Right atrium auricular region (tissue), 2 donors: ENCODE measurements at places on chromosomes 5 and 9.

DNA sequence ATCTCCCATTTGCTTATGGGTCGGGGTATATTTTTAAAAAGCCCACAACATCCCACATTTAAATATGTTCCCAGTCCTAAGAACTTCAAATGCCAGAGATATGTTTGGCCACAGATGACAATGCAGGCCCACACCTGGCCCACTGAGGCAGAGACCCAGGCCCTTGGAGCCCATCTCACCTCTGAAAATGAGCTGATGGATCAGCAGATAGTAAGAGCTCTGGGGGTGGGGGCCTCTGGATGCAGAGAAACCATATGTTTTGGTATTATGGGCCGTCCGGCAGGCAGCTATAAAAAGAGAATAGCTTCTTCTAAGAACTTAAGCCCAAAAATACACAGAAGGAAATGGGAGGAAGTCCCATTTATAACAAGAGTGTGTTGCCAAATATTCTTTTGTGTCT lies 256.0 kb downstream of the GRIA1 start:
- no peak for DNase-seq

- DNase-seq, result no peak
Measured at GRCh38 chr5:82364497-82364896, 86.3 kb upstream of the RPS23 start.

GRCh38 chr5:170355601-170356098 lies 33.5 kb downstream of the KCNMB1 start:
- no peak for DNase-seq

GRCh38 chr5:142125378-142125777 lies 16.8 kb downstream of the NDFIP1 start:
- no peak for DNase-seq

DNA sequence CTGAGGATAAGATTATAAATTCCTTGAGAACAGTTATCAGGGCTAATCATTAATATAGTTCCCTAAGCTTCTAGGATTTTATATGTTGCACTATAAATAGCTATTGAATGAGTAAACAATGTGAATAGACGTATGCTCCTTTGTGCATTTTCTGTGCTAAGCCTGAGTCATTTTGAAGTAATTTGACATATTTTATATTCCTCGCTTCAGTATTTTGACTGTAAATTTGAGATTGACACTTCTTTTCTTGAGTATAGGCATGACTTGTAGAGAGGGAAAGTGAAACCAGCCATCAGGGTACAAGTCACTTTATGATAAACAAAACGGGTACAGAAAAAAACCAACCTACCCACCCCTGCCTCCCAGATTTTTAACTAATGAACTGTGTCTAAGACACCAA lies 367.7 kb upstream of the PRR16 start:
- no peak for DNase-seq

DNA sequence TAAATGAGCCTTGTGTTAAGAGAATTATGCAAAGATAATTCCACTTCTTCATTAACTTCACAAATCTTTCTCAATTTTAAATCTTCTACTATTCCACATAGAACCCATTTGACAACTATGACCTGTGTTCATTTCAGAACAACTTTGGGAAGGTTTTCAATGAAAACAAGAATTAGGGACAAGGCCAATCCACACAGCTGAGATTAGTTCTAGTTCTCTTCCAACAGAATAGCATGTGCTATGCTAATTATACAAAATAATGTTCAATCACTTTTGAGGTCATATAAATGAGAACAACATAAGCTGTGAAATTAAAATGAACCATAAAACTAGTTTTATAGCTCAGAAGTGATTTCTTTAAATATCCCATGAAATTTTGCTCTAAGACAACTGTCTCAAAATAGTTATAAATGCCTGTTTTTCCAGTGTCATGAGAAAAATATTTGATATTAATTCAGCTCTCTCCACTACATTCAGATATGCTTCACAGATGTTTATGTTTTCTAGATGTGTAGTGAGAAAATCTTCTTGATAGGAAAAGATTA lies 7.2 kb upstream of the LHFPL2 start:
- no peak for DNase-seq

- no peak for DNase-seq
Measured at GRCh38 chr5:74040065-74040551, 414.1 kb downstream of the ARHGEF28 start.

GRCh38 chr9:136981588-136982231 lies 1.1 kb upstream of the LCNL1 start:
- no peak for DNase-seq

- DNase-seq, result no peak
Measured at GRCh38 chr5:55993731-55994494, 850 bp downstream of the IL6ST start.

DNA sequence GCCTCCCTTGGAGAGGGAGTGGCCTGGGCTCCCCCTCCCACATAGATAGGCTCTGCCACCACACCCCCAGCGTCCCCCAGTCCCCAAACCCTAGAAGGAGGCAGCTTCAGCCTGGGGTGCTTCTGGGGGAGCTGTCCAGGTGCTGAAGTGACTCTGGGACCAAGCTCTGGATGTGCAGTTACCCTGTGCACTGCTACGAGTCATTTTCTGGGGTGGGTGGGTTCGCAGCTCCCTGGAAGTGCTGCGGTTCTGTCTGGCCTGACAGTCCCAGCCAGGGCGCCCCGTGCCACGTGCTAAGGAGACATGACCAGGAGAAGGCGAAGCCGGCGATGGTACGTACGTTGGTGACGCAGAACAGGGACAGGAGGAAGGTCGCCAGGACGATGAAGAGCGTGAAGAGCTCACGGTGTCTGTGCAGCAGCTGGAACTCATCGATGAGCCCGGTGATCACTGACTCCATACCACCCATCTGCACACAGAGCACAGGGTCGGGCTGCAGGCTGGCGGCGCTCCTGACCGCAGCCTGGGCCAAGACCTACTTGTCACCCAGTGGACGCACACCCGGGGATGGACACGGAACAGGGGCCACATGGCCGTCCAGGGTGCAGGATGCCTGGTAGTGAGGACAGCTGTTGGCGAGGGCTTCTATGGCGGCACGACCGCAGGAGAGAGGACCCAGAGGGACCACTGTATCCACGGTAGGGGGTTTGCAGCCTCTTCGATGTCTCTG lies 35.7 kb downstream of the SLC6A3 start:
- DNase-seq, result no peak

DNA sequence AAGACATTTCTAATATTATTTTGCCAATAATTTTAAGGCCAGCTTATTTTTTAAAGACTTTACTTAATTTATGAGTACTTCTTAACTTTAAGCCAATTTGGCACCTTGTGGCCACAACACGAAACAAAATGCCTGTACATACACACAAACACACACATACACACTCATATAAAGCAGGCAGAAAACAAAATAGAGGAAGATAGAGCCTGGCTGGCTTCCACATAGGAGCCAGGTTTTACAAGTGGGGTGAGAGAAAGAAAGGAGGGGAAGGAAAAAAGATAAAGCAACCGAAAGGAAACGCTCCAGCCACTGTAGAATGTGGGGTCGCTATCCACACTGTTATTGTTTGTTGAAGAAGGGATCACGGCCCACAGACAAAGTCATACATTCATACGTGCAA lies 10.4 kb downstream of the GMCL2 start:
- DNase-seq, result no peak

GRCh38 chr5:145934276-145934675 lies 2.1 kb upstream of the SH3RF2 start:
- no peak for DNase-seq

DNA sequence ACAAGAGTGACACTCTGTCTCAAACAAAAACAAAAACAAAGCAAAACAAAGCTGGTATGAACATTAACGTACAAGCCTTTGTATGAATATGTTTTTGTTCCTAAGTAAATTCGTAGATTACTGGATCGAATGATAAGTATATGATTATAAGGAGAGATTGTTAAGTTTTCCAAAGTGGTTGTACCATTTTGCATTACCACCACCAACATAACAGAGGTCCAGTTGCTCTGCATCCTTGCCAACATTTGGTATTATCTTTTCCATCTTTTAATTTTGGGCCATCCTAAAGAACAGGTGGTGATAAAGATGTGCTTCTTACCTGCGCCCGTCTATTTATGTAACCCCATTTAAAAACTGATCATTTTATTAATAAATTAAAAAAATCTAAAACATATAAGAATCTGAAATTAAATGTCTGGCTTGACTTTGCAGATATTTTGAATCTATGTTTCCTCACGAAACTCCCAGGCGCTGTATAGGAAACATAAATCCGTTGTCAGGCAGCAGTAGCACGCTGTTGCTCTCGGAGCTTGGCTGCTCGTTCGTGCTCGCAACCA lies 593 bp upstream of the NAA35 start:
- DNase-seq, result no peak

DNA sequence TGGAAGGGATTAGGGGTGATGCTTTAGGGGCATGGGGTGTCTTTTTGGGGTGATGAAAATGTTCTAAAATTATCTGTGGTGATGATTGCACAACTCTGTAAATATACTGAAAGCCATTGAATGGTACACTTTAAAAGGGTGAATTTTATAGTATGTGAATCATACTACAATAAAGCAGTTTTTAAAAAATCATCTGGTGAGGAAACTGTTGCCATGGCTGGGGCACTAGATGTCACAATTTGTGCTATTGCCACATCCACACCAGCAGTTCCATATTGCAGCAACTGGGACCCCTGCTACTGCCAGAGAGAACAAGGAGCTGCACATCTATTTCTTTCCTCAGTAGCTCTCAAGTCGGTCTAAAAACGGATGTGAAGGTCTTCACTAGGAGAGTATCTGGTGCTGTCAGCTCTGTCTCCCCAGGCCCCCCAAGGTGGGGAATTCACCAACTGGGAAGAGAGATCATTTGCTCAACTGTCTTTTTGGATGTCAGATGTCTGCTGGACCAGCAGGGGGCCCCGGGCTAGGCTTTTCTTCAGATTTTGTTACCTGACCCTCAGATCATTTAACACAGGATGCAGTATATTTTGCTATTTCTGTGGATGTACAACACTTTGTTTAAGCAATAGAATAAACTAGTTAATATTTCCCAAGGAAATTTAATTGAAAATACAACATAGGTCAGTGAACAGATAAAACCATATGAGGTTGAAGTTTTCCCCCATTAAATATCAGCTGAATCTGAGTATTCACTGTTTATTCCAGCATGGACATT lies 13.2 kb downstream of the CMYA5 start:
- DNase-seq, result no peak

GRCh38 chr5:54837093-54837492 lies 148.3 kb downstream of the ESM1 start:
- no peak for DNase-seq

GRCh38 chr9:86471171-86471815 lies 117.1 kb upstream of the TUT7 start:
- no peak for DNase-seq

DNA sequence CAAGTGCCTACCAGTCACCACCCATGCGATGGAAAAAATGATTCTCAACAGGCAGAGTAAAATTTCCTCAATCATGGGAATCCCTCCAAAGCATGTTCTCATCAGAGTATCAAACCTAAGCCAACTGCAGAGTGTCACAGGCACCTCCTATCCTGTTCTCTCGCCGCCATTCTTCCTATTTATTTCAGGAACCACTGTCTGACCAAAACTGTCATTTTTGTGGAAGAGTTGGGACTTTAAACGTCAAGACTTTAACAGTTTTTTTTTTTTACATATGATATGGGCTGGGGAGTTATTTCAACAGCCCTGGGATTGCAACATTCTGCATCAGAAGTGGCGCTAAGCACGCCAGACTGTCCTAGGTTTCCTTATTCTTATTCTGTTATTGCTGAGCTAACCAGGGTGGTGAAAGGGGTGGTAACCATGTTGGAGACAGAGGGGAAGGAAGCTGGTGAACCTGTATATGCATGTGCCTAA lies 29.5 kb downstream of the PFDN1 start:
- no peak for DNase-seq

GRCh38 chr9:100240512-100240911 lies 112.2 kb downstream of the TEX10 start:
- no peak for DNase-seq

DNA sequence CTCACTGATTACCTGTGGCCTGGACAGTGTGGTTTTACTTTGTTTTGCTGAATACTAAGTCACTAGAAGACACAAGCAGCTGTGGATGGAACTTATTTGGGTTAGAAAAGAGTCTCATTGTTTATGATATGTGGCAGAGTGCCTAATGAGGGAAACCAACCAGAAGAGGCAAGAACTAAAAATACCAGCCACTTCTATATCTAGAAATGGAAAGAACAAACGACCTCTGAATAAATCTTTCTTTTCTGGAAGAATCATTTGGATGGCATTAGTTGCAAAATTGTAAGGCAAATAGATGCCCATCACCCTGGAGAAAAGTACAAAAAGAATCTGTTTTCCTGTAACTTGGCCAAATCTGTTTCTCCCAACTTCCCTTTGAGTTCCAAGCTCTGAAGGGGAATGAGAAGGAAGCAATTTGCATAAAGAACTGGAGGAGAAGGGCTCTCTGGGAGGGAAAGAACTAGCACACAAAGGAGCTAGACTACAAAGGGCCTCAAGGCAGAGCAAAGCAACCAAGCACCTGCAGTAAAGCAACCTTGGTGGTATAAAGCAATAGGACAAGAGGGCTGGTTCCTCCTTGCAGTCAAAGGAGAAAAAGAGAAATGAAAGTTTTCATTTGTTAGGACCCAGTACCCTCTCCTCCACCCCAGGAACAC lies 455.4 kb downstream of the CAAP1 start:
- DNase-seq, result no peak

- DNase-seq, result no peak
Measured at GRCh38 chr5:82405618-82406204, 127.6 kb upstream of the RPS23 start.

GRCh38 chr5:73387149-73387591 lies 61.4 kb downstream of the FOXD1 start:
- no peak for DNase-seq

DNA sequence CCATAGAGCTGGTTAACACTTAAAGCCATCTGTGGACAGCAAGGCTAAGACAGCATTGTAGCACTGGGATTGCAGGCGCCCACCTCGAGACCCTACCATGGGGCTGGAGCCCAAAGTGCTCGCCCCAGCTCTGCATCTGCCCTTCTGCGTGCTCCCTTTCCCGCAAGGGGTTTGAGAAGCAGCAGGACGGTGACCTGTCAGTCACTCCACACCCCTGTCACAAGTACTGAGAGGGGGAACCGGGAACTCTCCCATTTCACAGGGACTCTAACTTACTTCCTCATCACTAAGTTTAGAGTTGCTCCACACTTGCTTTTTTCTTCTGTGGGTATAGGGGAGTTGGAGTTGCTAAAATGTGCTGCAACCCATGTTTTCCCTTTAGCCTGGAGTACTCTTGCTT lies 273.2 kb downstream of the SMARCA2 start:
- no peak for DNase-seq

DNA sequence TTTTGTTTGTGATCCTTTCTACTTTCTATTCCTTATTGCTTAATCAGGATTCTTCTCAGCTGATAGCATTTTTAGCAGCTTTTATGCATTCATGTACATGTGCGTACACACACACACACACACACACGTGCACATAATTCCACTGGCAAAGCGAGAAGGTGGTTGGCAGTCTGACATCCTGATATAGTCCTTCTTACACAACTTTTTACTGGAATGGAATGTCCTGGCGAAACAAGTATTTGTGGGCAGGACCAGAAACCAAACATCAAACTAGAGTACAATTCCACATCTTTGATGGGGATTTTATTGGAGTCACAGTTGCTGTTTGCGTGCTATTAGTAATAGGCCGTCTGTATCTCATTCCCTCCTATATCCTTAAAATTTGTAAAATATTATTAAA lies 356.5 kb downstream of the CCDC171 start:
- no peak for DNase-seq

- DNase-seq, result peak; percentile 79
Measured at GRCh38 chr9:96031366-96031824, 155.9 kb downstream of the ERCC6L2 start.

- no peak for DNase-seq
Measured at GRCh38 chr9:123431581-123431980, 75.6 kb downstream of the CRB2 start.

- DNase-seq, result no peak
Measured at GRCh38 chr5:33401482-33402390, 39.0 kb upstream of the TARS1 start.

- DNase-seq, result no peak
Measured at GRCh38 chr9:100499866-100500265, 26.9 kb downstream of the TMEFF1 start.
